Hematopoietic multipotent progenitor cell treated with erythropoietin and hydrocortisone succinate and interleukin-3 and kit ligand, for 15 days (in vitro differentiated cells): ENCODE measurements at places on chromosomes 16 and 17.

DNA sequence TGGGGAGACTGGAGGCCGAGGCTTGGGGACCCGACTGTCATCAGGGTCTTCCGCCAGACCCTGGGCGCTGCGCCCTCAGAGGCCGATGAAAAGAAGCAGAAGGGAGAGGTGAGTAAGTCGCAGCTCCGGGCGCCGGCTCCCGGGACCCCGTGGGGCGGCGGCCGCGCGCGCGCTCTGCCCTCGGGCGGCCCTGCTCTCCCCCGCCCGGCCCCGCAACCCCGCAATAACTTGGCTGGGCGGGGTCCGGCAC is 392 bp upstream of the ABHD15 start:
- no peak for DNase-seq

GRCh38 chr16:20901436-20902112 is 1.0 kb downstream of the LYRM1 start:
- no peak for DNase-seq

- DNase-seq, result no peak
Observed at GRCh38 chr16:23579371-23579770, 16.7 kb downstream of the NDUFAB1 start.

- DNase-seq, result no peak
Observed at GRCh38 chr17:9132944-9133610, 111.8 kb downstream of the NTN1 start.

- no peak for DNase-seq
Observed at GRCh38 chr17:28646039-28646754, 1.2 kb upstream of the BLTP2 start.

DNA sequence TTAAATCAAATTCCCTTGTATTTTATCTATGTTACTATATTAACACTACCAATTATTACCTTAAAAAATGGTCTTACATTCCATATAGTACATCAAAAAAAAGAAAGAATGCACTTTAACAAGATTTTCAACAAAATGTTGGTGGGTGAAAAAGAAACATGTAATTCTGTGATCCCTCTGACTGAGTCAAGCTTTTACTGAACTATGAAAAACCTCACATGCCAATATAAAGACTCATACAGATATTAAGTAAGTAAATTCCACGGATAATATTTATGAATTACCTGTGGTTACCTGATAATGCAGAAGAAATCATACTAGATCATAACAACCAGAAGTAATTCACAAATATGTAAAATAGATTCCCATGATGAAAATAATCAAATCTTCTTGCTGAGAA is 12.4 kb downstream of the COIL start:
- DNase-seq, result no peak

GRCh38 chr16:89706518-89707260 is 5.2 kb upstream of the SPATA2L start:
- no peak for DNase-seq

DNA sequence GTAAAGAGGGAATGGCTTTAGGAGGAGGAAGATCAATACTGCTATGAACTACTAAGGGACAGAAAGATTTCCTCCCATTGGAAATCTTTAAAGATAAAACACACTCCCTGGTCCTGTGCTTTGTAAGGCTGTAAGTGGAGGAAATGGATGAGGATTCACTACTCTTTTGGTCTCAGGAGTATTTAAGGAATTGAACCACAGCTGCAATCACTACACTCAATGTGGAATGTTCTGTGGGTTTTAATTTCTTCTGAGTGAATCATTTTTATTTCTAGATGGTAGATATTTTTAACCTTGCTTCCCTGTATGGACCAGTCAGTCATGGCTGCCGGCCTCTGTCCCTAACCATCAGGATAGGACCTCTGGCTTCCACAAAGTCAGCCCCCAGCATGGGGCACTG is 65.6 kb downstream of the SDR42E1 start:
- no peak for DNase-seq

- DNase-seq, result no peak
Observed at GRCh38 chr17:16418685-16419068, 3.3 kb downstream of the TRPV2 start.

DNA sequence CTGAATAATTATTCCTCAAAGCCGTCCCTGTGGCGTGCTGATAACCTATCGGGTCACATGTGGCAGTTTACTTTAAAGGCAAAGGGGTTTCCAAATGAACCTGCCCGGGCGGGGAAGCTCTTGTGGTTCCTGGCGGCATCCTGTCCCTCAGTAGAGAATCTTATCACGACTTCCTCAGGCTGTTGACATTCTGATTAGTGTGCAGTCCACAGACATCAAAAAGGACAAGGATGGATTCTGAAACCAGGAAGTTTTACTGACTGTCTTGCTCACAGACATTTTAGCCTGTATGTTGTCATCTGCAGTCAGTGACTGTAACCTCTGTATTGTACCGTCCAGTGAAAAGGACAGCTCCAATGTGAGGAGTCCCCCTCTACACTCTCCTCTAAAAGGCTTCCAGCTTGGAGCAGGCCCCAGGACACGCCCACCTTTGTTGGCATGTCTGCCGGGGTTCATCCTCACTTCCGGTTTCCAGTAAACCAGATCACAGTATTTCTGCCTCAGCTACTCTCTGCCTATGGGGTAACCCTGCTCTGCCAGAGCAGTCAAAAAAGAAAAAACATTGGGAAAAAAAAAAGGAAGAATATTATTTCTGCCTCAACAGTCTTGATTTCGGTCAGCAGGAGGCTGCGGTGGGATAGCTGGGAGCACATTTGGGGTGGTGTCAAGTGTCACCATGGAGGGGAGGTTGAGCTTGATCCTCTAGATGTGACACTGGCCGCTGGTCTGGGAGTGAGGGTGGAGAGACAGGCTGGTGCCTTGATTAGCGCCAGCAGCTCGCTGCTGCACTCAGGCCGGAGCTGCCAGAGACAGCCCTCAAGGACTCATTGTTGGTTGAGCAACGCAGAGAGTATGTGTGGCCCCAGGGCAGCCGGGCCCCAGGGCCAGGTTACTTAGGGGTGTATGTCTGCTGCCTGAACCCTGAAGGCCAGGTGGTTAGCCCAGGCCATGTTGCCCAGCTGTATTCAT is 89.0 kb upstream of the DNAH17 start:
- peak; percentile 10 for DNase-seq

GRCh38 chr17:21286066-21286770 is 1.7 kb downstream of the MAP2K3 start:
- DNase-seq, result peak; percentile 51

DNA sequence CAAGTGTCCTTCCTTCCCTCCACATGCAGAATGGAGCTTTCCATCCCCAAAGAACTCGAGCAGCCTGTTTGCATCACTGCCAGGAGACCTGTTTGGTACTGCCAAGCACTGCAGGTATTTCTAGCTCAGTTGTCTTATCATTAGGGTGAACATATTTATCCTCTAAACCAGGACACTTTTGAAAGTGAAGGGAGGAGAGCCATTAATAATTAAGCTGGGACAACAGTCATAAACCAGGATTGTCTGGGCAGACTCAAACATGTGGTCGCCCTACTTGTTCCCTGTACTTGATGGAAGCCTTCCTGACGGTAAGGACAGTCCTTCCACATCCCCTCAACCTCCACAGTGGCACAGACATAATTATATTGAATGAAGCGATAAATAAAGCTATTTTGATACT is 67.4 kb downstream of the PRKCA start:
- no peak for DNase-seq

DNA sequence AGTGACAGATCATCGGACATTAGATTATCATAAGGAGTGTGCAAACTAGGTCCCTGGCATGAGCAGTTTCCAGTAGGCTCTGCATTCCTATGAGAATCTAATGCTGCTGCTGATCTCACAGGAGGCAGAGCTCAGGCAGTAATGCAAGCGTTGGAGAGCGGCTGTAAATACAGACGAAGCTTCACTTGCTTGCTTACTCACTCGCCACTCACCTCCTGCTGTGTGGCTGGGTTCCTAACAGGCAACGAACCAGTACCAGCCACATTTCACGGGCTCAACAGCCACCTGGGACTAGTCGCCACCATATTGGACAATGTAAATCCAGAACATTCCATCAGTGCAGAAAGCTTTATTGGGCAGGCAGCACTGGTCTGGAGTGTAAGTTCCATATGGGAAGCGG is 7.7 kb downstream of the JPH3 start:
- DNase-seq, result no peak

GRCh38 chr17:74165797-74166365 is 37.6 kb upstream of the RPL38 start:
- DNase-seq, result no peak

GRCh38 chr17:44094701-44095387 is 24.3 kb downstream of the G6PC3 start:
- DNase-seq, result no peak

GRCh38 chr17:78268191-78268874 is 36.9 kb downstream of the TMEM235 start:
- DNase-seq, result no peak

- no peak for DNase-seq
Observed at GRCh38 chr17:72372185-72372584, 251.4 kb downstream of the SOX9 start.

DNA sequence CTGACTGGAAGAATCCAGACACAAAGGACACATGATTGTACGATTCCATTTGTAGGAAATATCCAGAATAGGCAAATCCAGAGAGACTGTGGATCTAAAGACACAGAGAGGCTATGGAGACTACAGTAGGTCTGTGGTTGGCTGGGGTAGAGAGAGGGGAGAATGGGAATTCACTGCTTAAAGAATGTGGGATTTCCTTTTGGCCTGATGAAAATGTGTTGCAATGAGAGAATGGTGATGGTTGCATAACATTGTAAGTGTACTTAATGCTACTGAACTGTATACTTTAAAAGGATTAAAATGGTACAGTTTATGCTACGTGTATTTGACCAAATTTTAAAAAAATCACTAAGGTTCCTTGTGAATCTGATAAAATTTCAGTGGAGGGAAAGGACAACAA is 62.1 kb downstream of the GPRC5B start:
- no peak for DNase-seq

GRCh38 chr16:865026-865425 is 64.5 kb upstream of the GNG13 start:
- no peak for DNase-seq

DNA sequence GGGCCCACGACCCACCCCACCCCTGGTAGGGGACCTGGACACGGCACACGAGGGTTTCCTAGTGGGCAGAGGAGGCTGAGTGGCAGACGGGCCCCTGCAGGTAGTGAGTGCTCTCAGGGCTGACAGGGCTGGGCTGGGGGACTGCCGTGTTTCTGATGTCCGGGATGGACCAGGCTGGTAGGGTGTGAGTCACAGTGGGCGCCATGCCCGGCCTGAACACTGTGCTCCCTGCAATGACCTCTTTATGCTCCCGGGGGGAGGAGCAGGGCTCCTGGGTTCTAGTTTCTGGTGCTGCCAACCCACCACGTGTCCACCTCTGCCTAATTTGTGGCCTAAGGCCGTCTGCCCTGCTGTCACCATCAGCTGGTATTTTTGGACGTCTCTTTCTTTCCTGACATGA is 26.3 kb downstream of the ARHGAP23 start:
- DNase-seq, result no peak
